ENCODE measurements at places on chromosomes 6 and 20.
A peak's percentile ranks its signal among the peaks of the same experiment; 100 is the strongest.

GRCh38 chr6:90072935-90073464 lies 178.7 kb downstream of the GJA10 start:
- no peak for DNase-seq

DNA sequence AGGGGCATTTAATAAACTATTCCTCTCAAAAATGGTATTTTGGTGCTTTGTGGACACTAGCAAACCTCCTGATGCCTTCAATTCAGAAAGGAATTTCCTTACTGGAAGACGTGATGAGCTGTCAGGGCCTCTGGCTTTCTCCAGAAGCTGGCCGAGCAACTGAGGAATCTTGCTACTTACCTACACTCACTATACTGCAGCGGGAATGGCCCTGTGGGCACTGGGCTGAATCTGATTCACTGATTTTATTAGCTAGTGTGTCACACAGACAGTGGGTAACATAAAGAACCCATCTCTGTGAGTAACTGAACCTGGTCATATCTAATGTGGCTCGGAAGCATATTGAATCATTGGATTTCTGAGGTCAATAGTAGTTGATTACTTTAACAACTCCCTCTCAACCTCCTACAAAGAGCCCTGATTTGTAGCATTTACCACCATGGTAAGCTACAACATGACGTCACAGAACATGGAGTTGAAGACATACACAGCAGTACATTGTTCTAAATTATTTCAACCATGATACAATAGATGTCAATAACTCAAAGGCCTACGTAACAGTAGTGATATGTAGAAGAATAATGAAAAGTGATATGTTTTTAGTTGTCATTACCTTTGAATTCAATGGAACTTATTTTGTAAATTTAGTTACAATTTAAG lies 232.1 kb downstream of the SYNE1 start:
- DNase-seq, result no peak

DNA sequence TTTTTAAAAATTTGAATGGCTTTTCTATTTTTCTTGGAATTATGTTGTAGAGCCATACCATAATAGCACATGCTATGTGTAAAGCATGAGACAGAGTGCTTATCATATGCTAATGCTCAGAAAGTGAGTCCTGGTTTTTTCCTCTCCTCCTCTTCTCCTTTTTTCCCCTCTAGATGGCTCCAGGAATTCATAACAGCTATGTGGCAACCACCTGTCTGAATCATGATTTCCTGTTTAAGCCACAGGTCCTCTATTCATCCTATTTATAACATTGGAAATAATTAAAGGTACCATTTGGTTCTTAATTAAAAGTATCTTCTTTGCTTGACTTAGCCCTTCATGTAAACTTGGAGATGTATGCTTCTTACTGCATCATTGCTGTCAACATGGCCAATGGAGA lies 260.0 kb upstream of the MAP3K7 start:
- DNase-seq, result peak; percentile 12

GRCh38 chr6:38158762-38159350 lies 339.3 kb downstream of the ZFAND3 start:
- DNase-seq, result no peak

- no peak for DNase-seq
Measured at GRCh38 chr6:105839266-105839665, 246.9 kb upstream of the PRDM1 start.

All from DMS153 (cell line).